ENCODE measurements at places on chromosomes 2 and 18. TPM values are rescaled to one million over a fixed set of nuclear protein-coding genes. Genes with fewer than 3 reads are reported as not detected.

ALS2 gene
- 8.1 TPM for total RNA-seq

GPAT2 gene
- total RNA-seq, result 8.5 TPM

FEV gene
- total RNA-seq, result 1.3 TPM

DNA sequence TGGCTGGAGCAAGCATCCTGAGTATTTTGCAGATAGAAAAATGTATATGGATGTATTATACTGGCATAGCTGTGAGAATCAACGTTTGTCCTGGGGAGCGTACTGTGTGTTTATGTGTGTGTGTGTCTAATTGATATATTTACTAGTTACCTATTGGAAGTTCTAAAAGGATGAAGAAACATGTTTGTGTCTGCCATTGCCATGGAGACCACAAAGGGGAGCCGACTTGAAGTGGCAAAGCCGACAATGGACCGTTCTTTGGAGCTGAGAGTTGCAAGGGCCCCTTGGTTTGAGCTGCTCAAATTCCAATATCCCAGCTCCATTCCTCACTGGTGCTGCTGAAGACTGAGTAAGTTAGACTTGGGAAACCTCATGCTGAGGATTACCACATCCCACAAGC, 14.3 kb upstream of the SLC25A52 start:
- no peak for DNase-seq

DNA sequence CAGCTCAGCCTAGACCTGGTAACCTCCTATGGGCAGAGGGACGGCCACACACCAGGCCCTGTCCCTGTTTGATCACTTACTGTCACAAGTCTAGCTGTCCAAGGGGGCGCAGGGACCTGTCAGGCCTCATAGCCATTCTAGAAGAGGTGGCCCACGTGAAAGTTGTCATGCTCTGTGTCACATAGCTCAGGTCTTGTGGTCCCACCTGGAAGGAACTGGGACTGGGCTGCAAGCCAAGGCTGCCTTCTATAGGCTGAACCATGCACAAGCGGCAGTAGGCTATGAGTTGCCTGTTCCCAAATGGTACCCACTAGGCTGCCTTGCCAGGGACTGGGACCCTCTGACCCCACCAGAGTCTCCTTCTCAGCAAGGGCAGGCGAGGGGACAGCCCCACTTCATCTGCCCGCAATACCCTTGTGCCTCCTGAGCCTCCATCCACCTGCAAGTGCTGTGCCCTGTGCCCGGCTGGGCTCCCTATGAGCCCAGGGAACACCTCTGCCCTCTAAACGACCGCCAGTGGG, 177.5 kb downstream of the ANAPC1 start:
- DNase-seq, result no peak

DNA sequence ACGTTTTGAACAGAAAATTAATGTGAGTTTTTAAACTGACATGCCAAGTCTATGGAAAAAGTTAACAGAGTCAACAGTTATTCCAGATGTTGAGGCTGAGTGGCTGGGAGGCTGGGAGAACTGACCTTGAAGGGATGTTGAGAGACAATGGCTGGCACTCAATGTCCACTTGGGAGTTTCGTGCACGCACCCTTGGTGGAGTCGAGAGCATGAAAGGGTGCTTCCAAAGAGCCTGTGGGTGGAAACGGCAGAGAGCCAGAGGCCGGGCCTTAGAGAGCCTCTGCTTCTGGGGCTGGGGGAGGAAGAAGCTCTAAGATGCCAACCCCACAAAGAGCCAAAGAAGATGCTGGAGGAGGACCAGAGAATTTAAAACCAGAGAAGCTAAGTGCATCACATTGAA, 63.4 kb upstream of the L3MBTL4 start:
- peak; percentile 42 for DNase-seq

DNA sequence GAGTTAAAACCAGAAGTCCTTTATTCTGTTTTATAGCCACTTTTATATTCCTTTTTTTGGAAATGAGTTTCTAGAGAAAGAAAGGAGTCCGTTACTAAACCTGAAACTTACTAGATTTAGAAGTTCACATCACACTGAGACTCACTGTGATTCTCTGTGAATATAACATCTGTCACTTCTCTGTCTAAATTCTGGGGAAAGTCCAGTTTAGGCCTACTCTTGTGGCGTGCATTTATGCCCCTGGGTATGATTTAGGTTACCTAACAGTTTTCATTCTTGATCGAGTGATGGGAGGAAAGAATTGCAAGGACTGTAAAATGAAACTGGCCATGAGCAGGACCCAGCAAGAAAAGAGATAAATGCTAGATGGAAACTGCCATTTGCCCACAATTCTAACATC, 449.6 kb downstream of the SPAG16 start:
- DNase-seq, result no peak

GRCh38 chr2:215949991-215950404, 63.4 kb downstream of the MREG start:
- no peak for DNase-seq

All from stomach (tissue), 19 donors.